ENCODE measurements at places on chromosomes 5 and 9.
A peak's percentile ranks its signal among the peaks of the same experiment; 100 is the strongest.

DNA sequence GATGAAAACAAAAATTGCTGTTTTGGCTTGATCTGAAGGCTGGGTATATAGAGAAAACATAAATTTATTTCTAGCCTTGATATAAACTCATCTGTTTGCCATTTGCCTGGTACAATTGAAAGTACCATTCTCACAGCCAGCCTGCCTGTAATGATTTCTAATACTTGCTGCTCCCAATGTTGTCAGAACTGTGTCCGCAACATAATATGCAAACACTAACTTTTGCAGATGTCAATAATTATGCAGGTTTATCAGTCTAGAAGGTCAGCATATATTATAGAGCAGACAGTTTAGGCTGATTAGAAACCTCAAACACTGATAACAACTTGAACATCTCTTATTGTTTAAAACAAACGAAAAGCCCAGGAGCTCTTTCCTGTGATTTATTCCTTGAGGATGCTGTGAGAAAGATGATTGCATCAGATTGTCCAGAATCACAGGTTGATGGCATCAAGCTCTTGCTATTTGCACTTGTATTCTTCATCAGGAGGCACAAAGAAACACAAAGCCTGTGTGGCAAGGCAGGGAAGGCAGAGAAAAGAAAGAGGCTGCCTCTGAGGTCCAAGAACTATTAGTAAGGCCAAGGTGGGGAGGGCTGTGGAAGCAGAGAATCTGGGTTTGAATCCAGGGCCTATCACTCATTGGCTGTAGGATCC is 21.4 kb upstream of the HMHB1 start:
- DNase-seq, result peak; percentile 37

DNA sequence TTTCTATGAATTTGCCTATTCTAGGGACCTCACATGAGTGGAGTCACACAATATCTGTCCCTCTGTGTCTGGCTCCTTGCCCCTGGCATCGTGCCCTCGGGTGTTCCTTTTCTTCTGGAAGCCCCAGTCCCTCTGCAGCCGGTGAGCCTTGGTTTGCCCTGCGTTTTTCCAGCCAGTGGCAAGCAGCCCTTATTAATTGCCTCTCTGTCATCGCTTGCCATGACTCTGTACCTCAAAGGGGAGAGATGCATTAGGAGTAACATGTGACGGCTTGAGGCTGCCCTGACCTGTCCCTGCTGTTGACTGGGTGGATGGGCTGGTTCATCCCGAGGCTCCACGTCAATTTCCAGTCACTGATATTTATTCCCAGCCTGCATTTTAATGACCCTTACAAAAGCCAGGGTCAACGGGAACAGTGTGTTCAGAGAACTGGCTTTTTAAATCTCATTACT is 87.3 kb downstream of the CFAP90 start:
- no peak for DNase-seq

DNA sequence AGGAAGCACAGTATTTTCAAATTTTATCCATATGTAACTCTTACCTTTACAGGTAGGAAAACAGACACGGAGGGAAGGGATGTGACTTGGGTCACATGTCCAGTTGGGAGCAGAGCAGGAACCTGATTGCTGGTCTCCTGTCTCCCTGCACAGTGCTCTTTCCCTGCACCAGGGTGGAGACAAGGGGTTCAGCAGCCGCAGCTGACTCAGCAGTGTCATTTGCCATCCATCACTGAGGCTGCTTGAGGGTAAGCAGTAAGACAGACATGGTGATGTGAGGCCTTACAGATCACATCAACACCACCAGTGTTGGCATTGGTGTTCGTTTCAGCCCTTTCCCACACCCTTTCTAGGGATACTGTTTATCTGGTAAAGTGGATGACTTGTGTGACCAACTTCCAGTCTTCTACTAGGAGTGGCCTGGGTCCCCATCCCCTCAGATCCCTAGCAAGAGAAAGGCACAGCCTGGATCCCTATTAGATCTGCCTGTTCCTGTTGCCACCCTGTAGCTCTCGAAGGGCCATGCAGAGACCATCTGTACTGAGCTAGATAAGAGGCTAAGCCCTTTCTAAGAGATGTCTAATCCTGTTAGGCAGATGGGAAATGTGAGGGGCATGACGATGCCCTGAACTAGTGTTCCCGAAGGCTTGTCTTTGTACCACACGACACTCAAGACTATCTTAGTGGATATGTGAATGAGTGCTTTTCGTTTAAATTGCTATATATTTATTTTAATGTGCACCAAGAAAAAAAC is 29.1 kb downstream of the FRMPD1 start:
- no peak for DNase-seq

GRCh38 chr9:109918339-109919163 is 138.6 kb downstream of the PALM2AKAP2 start:
- no peak for DNase-seq

DNA sequence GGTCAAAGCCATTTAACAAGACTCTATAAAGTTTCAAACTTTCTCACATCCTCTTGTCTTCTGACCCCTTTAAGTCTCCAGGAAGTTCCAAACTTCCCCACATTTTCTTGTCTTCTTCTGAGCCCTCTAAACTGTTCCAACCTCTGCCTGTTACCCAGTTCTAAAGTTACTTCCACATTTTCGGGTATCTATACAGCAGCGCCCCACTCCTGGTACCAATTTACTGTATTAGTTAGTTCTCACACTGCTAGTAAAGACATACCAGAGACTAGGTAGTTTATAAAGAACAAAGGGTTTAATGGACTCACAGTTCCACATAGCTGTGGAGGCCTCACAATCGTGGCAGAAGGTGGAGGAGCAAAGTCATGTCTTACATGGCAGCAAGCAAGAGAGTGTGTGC is 23.3 kb upstream of the PRLR start:
- no peak for DNase-seq

GRCh38 chr9:78004478-78005229 is 27.0 kb downstream of the GNAQ start:
- peak; percentile 33 for DNase-seq

- no peak for DNase-seq
These were observed 77.3 kb downstream of the SLC25A46 start for GRCh38 chr5:110815916-110816605.

GRCh38 chr5:127280491-127281220 is 9.9 kb upstream of the MEGF10 start:
- no peak for DNase-seq

- peak; percentile 62 for DNase-seq
These were observed 2.0 kb upstream of the ANP32B start for GRCh38 chr9:97980918-97981845.

DNA sequence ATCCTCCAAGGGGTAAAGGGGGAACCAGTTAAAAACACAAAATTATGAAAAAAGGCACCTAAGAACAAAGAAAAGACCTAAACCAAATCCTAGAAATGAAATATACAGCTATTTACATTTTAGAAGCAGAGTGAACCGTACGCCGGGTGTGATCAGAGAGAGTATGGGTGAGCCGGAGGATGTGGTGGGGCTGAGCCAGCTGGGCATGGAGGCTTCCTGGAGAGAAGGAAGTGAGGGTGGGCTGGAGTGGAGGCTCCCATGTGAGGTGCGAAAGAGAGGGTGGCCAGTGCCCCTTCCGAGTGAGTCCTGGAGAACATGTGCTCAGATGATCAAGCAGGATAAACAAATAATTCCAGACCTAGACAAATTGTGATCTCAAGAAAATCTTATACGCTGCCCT is 111.6 kb downstream of the CACNA1B start:
- no peak for DNase-seq

GRCh38 chr5:2563046-2563445 is 188.4 kb downstream of the IRX2 start:
- no peak for DNase-seq

DNA sequence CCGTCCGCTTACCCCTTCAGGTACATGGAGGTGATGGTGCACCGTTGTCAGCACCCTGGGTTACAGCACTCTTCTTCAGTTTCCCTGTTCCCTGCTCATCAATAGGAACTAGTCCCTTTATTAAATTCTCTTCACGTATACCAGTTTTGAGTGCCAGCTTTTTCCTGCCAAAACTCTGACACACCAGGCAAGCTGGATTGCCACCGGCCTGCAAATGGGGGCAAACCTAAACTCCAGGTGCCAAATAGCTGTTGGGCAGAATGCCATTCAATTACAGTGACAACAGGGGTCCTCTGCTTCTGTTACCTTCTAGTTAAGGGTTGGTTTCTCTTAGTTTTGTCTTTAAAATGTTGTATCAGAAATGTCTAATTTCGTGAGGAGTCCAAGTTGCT is 400.4 kb downstream of the OSTF1 start:
- no peak for DNase-seq

DNA sequence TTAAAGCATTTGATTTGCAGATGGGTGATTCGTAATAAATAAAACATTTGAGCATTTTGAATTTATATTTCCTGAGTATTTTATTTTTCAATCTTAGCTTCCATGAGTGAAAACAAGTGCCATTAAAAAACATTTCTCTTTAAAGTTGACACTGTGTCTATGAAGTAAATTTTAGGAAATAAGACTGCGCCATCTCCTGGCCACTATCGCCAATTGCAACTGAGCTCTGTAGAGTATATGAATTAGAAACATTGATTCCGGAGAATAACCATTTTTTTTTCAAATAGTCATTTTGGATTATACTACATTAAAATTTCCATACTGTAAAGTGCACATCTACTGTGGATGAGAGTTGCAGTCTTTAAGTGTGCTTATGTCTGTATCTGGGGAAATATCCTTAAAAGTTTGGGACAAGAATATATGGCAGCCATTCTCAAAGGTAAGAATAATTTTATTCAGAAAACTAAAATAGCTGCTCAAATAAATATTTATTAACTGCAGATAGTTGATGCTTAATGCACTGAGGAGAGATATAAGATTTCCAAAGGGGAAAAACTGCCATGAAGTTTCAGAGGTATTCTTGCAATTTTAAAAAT is 5.9 kb downstream of the DMRTA1 start:
- DNase-seq, result peak; percentile 46

DNA sequence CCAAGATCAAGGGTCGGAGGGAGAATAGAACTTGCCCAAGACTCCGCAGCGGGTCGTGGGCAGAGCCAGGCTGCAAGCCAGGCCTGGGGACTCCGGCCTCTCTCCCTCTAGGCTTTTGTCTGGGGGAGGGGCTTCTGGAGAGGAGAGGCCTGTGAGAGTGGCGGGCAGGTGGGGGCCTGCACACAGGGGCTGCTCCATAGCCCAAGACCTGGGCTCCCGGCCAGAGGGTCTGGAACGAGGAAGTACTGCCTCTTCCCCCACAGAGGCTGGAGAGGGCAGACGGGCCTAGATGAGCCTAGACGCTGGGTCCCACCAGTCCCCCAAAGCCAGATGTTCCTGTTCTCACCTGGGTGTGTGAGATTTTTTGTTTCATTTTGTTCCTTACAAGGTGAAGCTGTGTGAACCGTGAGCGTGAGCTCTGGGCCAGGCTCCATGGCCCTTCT is 5.2 kb upstream of the ST6GALNAC6 start:
- DNase-seq, result no peak

DNA sequence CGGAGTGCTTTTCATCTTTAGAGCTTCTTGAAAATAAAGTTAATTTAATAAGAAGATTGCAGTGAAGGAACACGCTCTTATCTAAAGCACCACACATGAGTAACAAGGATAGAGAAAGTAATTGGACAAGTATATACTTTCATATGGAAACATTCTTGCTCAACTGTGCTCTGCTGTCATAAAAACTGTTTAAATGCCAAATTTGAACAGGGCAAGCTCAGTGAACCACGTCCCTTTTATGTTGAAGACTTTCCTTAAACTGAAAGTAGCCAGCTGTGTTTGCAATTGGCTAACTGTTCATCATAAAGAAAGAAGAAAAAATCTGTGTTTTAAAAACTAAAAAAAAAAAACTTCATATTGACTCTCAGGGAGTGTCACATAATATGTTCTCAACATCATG is 1610.7 kb upstream of the C9orf72 start:
- DNase-seq, result no peak

DNA sequence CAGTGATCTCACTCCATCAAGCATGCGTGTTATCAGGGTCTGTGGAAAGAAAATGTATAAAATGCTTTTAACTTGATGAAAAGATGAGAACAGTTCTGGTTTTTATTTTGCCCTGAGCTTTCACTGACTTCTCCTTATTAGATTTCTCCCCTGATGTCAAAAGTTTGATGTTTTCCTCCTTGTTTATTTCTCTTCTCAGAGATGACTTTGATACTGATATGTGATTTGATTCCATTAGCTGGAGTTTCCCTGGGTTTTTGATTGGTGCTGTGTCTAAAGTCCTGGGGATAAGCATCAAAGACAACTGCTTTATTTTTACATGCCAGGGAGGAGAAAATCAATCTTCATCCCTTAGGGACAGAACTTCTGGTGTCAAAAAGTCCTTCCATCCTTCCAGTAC is 510.0 kb downstream of the KCTD16 start:
- DNase-seq, result no peak

All from GM23248 (cell line).